ENCODE measurements at places on chromosomes 3 and 15.

- DNase-seq = no peak
These were observed 4.3 kb upstream of the OR5H6 start for GRCh38 chr3:98259707-98260106.

- no peak for DNase-seq
These were observed 290.8 kb downstream of the UBE2E2 start for GRCh38 chr3:23493889-23494288.

- peak; percentile 23 for DNase-seq
These were observed 71.8 kb downstream of the SYNPR start for GRCh38 chr3:63349583-63350573.

DNA sequence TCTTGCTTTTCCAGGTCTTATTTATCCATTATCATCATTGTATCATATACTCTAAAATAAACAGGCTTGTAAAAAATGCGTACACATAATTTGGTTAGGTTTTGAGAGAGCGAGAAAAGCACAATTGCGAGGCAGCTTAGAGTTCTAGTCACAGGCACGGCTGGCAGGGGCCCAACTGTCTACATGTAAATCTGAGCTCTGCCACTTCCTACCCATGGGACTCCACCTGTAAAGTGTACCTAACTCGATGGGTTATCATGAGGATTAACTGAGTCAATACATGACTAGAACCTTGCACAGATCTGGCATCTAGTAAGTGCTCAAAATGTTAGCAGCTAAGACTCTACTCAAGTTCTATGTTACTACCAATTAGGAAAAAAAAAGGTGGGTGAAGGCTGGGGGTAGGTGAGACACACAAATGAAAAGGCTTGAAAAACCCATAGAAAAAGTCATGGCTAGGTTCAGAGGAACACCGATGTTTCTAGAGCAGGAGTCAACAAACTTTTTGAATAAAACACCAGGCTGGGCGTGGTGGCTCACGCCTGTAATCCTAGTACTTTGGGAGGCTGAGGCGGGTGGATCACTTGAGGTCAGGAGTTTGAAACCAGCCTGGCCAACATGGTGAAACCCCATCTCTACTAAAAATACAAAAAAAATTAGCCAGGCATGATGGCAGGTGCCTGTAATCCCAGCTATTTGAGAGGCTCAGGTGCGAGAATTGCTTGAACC is 36.2 kb downstream of the GLB1 start:
- DNase-seq = no peak

GRCh38 chr15:96392380-96393208 is 62.1 kb downstream of the NR2F2 start:
- DNase-seq = no peak

- no peak for DNase-seq
These were observed 24.3 kb downstream of the NFKBIZ start for GRCh38 chr3:101873619-101874018.

- no peak for DNase-seq
These were observed 117.9 kb downstream of the CORO2B start for GRCh38 chr15:68696414-68697363.

DNA sequence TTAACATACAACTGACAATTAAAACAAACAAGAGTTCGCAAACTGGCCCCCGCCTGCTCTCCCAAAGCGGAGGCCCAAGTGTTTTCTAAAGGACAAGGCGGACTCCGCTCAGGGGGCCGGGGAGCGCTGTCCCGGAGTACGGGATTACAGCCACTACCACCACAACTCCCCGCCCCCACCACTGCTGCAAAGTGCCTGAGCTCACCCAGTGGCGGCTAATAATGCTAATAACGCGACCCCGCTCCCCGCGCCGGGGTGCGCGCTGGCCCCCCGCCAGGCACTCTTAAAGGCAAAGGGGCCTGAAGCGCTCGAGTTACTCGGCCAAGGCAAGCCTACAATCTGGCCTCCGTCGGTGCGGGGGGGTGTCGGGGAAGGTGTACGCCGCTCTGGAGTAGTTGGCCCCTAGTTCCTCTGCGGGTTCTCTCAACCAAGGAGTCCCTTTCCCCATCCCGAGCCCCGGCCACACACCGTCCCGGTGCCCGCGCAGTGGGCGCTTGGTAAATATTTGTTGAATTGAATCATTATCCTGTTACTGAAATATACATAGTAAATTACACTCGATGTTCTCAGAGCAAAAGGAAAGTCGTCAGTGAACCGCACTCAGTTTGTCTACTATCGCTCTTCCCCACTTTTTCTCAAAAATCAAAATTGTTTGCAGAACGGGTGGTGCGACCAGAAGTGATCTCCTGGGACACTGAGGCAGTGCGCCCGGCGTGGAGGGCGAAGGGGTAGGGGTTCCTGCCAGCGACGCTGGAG is 827 bp downstream of the WNT5A start:
- DNase-seq = no peak

DNA sequence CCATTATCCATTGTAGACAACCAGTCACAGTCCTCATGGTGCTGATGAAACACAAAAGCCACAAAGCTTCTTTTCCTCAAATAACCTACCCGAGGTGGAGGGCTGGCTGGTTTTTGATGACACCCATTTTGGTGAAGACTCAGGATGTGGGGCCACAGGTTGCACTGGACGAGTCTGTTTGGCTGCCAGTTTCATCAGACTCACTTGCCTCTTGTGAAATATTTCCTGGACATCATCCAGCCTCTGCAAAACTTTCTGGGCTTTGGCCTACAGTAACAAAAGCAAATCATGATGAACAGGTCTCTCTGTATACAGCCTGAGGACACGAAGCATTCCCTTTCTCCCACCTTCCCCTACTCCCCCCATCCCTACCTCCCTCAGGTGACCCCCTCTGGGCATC is 42.2 kb downstream of the B3GNT5 start:
- DNase-seq = no peak

DNA sequence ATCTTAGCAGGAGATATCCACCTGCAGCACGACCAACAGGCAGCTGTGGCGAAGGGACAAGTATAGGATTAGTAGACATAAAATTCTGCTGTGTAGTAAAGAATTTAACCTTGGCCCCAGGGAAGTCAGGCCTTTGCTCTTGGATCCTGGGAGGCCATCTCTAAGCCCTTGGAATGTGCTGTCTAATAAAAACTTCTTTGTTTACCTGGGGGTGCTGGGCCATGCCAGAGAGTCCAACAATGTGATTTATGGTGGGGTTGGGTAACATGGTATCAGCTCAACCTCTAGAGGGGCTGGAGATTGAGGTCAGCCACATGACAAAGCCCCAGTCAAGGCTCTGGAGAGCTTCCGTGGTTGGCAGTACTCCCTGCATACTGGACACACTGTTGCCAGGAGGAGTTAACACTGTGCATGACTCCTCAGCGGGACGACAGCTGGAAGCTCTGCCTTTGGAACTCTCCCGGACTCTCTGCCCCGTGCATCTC is 52.4 kb downstream of the HEG1 start:
- DNase-seq = no peak

DNA sequence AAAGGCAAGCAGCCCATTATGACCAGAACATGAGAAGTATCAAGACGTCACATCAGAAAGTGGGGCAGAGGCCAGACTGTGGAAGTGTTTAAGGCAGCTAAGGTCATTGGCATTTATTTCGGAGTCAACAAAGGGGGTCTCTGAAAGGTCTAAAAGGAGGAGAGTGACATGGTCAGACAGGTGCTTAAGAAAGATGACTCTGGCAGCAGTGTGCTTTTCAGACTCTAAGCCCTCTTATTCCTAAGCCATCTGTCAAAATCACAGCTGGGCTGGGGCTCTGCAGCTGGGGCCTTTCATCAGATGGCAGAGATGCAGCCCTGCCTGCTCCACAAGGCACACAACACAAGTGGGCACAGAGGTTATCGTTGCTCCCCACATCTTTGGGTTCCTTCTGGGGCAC is 14.0 kb downstream of the FBXL22 start:
- no peak for DNase-seq

GRCh38 chr3:14570864-14571263 is 30.7 kb upstream of the GRIP2 start:
- no peak for DNase-seq

DNA sequence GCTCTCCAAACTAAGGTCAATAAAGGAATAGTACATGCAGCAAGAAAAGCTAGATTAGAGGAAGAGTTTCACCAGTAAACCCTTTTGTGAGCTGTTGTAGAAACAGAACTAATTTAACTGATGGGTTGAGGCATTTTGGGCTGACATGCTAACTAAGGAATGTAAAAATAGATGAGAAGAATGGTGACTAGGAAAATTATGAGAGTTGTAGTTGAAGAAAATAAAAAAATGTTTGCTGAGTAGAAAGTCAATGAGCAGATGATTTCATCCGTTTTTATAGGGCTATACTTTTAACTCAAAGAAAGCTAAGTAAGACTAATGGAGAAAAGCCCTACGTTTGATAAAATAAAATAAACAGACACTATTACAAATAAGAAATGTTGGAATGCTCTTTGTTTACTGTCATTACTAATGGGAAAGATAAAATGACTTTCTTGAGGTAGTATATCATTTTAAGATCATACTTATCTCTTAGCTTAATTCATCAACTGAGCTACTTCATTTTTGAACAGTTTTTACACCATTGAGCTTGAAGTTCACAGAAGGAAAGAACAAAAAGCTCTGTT is 209.4 kb upstream of the DPH6 start:
- DNase-seq = no peak

DNA sequence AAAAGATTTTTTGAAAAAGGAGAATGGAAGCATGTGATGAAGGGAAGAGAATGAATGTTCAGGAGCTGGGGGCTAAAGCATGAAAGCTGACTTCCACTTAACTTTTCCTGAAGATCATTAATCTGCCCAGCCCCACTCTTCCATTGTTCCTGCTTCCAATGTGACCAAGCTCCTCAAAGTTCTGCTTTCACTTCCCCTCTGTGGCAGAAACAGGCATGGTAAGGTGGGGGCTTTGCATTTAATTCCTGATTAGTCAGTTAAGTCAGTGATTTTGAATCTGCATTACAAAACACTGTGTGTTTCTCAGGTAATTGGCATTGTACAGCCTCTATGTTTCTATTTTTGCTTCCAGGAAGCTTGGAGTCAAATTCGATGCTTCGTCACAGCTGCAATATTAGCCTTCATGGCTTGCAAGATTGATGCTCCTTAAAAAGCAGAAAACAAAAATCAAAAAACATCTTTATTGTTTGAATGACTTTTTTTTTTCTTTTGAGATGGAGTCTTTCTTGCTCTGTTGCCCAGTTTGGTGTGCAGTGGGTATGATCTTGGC is 7.3 kb upstream of the TM6SF1 start:
- no peak for DNase-seq
